ENCODE measurements at places on chromosomes 2 and 18.

DNA sequence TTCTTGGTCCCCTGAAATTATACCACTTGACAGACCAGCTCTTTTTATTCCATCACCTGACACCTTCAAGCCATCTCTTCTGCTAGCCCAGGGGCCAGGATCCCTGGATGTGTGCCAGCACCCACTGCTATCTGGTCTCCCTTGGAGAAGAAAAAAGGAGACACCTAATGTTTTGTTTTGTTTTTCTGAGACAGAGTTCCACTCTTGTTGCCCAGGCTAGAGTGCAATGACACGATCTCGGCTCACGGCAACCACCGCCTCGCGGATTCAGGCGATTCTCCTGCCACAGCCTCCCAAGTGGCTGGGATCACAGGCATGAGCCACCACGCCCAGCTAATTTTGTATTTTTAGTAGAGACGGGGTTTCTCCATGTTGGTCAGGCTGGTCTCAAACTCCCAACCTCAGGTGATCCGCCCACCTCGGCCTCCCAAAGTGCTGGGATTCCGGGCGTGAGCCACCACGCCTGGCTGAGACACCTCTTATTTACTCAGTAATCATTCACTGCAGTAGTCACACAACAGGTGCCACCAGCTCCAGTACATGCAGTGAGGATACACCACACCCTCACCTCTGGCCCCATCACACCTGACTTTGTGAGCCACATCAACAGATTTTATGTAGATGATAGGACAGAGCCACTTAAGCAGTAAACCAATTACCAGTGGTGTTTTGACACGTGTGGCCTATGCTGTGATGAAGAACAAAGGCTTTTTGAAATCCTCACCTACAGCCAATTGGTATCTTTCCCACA, 42.8 kb upstream of the PCBP1 start:
- DNase-seq, result no peak

DNA sequence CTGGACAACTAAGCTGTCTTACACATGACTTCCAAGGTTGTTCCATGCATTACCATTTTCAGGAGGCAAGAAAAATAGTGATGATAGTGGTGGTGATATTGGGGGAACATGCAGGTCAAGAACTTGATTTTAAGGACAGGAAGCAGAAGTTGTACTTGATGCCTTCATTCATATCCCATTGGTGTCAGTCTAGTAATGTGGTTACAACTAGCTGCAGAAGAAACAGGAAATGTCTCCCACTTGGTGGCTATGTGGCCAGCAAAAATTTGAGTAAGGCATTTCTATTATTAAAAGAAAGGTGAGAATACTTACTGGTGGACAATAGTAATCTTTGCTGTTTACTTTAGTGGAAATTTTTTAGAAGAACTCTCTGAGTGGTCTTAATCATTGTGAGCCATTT, 103.4 kb downstream of the ALMS1 start:
- DNase-seq, result no peak

DNA sequence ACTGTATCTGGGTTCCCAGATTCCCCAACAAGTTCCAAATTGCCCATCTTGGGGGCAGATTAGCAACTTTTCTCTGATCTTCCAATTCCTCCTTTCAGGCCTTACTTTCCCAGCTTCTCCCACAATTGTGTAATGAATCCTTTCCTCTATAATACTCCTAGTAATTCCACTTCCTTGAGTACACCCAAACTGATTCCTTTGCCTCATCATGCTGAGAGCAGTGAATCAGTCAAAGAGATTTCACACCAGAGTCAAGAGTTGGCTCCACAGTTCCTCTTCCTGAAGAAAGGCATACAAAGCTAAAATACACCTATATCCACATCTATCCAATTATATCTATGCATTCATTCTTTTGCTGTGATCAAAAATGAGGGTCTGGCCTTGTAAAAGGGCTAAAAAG, 28.6 kb upstream of the DAPL1 start:
- DNase-seq, result no peak

DNA sequence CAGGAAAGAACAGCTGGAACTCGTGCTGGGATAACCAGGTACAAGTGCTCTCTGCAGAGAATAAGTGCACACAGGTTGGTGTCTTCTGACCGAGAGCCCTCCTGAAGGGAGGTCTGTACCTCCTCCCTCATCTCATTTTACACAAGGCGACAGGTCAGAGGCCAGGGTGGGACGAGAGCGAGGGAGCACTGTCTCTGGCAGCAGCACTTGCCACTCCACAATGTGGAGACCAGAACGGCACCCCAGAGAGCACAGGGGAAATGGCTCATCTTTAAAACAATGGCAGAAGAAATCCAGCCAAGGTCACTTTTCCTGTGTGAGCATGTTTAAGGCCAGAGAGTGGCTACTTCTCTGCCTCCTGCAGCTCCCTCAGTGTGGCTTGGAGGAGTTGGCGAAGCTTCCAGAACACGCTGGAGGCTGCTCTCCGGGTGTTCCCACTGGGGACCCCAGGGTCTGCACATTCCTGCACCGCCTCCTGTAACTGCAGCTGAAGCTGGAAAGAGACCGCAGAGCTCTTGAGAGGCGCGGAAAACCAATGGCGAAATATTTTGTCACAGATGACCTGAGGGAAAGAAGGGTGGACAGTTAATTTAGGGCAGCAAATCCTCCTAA, 20.8 kb downstream of the DIPK1C start:
- DNase-seq, result no peak

DNA sequence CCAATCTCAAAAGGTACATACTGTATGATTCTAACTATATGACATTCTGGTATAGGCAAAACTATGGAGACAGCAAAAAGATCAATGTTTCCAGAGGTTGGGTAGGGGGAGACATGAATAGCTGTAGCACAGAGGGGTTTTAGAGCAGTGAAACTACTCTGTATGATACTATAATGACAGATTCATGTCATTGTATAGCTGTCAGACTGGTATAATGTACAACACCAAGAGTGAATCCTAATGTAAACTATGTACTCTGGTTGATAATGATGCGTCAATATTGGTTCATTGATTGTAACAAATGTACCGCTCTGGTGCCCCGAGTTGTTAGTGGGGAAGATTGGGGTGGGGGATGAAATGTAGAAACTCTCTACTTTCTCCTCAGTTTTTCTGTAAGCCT, 172.4 kb upstream of the SPOPL start:
- no peak for DNase-seq

DNA sequence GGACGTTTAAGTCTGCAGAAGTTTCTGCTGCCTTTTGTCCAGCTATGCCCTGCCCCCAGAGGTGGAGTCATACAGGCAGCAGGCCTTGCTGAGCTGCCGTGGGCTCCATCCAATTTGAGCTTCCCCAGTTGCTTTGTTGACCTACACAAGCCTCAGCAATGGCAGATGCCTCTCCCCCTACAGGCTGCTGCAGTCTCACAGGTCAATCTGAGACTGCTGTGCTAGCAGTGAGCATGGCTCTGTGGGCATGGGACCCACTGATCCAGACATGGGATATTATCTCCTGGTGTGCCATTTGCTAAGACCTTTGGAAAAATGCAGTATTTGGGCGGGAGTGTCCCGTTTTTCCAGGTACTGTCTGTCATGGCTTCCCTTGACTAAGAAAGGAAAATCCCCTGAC, 726.0 kb downstream of the ERBB4 start:
- no peak for DNase-seq

GRCh38 chr2:174343623-174344455, 9.1 kb downstream of the SP9 start:
- no peak for DNase-seq

DNA sequence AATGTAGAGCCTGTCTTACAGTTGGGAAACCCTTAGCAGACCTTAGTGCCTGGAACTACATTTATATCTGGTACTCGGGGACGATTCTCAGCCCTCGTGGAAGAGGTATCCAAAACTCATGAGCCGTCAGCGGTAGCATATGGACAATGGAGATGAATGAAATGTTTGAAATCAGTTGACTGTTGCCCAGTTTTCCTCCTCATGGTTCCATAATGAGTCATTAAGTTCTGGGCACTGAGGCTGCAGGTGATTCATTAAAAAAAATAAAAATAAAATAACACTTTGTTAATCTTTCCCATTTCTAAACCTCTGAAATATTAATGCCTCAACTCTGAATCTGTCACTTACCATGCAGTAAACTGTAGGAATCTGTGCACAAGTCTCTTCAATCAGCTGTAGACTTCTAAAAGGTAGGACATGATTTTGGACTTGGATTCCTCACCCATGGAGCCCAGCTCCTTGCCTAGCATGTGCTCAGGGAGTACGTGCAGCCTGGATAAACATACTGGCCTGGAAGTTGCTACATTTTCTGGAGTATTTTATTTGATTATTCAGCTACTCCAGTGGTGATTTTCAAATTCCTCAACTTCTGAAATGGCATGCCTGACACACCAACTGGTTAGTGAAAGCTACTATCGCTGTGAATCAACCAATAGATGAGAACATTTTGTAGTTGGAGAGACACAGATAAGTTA, 979.2 kb downstream of the CNTNAP5 start:
- no peak for DNase-seq

DNA sequence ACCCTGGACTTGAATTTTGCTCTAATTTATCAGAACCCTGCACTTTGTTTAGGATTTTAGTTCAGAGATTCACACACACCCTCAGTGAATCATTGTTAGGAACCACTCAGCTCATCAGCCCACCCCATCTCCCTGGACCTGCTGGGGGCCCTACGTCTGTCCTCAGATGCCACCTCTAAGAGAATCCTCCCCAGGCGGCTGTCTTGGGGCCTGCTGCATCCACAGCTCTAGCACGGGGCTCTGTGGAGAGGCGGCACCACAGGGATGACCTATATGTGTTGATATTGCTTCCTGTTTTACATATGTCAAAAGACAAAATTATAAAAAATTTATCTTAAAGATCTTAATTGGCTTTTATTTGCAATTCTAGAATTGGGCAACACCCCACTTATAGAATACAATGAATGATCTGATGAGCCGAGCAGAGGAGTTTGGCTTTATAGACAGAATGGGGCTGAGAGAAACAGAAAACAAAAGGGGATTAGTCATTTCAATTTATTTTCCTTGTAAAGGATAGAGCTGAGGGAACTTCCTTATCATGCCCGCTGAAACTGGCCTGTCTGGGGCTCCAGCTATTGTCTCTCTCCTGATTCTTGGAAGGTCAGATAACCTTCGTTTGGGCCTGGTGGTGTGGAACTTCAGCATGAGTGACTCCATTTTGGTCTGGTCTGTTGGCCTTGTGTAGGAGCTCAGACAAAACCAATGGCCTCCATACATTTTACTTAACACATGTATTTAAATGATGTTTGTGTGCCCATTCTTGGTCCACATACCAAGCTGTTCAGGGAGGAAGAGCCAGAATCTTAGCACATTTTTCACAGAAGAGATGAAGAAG, 1.4 kb downstream of the MYO7B start:
- no peak for DNase-seq

DNA sequence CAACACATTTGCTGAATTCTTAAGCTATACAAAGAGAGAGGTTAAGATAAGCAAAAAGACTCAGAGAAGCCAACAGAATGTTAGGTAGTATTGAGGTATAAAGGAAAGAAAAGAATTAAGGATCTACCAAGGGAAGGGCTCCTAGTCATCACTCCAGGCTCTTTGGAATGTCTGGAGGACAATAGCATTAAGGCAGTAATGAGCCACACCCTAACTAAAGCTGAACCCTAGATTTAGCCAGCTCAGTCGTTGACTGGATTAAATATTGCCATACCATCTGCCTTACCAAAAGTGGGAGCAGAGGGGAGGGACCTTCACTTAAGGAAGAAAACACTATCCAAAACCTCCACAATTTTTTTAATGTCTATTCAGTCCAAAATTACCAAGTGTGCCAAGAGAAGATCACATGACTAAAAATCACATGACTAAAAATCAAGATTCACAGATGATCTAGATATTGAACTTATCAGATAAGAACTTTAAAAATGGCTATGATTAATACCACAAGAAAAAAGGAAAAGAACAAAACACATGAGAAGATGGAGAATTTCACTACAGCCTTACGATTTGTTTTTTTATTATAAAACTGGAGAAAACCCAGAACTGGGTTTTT, 59.7 kb downstream of the EXOC6B start:
- no peak for DNase-seq

- DNase-seq, result no peak
These were observed 90.7 kb downstream of the CRIM1 start for GRCh38 chr2:36446294-36446693.

DNA sequence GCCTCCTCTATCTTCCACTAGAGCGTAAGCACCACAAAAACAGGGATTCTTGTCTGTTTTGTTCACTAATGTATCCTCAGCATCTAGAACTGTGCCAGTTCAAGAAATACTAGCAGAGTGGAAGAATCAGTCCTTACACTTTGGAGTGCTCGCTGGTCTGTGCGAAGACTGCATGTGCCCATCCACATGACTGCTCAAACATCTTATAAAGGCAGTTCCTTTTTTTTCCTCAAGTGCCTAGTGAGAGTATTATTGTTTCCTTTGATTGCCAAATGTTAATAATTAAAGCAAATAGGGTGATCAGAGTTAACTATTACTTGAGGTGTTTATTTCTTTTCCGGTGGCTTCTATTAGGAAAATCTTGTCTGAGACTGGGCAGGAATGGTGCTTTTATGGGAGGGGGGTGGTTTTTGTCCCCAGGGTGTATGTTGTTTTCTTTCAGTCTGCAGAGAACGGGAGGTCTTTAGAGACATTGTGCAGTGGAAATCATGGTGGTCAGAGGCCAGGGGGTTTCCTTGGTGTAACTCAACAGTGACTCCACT, 45.6 kb upstream of the ITGB6 start:
- DNase-seq, result no peak

Measured in activated T-helper 1 cell treated with Interleukin-2 at 50 U/mL for 16 hours (primary cell).